ENCODE measurements at places on chromosomes 5 and 9. TPM values are rescaled to one million over a fixed set of nuclear protein-coding genes. Genes with fewer than 3 reads are reported as not detected.

GABRA6 gene
- not detected for total RNA-seq

RUSC2 gene
- 32.4 TPM for total RNA-seq

PCDHB8 gene
- 0.39 TPM for total RNA-seq

FXN gene
- total RNA-seq = 27.1 TPM

HARS1 gene
- 86.5 TPM for total RNA-seq

WDR38 gene
- not detected for total RNA-seq

Data from A549 treated with ZK216348 at 1 μM for 4 hours (cell line).